ENCODE measurements at places on chromosomes 6 and 20.

DNA sequence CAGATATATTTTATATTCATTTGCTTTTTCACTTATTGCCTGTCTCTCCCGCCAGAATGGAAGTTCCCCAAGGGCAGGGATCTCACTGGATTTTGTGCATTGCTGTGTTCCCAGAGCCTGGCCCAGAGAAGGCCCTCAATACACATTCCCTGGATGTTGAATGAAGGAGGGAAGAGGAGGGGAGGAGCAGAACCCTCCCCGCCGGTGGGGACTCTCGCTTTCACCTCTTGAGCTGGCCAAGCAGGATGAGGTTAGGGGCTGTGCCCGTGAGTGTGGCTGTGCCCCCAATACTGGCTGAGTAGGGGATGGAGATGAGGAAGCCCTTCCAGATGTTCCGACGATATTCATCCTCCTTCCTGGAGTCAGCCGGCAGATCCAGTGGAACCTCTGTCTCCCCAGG, 45.5 kb upstream of the OCSTAMP start:
- no peak for DNase-seq

DNA sequence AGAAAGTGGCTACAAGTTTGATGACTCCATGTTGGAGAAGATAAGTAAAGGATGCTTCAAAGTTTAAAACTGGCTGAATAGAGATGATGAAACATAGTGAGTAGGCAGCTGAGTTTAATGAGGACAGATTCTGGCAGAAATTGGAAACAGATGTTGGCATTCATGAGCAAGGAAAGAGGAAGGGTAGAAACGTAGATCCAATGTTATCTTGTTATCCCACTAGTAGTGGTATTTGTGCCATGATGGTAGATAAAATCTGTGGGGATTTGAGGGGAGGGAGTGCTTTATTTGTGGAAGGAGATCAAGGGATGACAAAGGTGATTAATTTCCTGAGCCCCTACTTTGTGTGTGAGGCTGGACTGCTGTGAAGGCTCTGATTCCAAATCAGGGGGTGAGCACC, 69.5 kb downstream of the MRAP2 start:
- no peak for DNase-seq

DNA sequence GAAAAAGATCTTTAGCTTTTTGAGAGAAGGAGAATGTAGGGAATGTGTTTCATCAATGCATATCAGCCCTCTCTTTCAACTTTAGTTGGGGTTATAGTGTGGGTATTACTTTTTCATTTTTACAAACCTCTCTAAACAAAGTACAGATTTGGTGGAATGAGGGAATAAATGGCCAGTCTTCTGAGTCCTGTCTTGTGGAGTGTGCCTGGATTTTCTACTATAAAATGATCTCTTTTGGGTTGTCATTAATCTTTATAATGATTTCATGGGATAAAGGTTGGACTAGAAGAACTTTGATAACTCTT, 209.3 kb downstream of the RNF144B start:
- no peak for DNase-seq

- DNase-seq = no peak
These were observed 10.2 kb downstream of the PTPN1 start for GRCh38 chr20:50520222-50520880.

Measured in OCI-LY7 (cell line).